ENCODE measurements at places on chromosomes 2 and 18.

- no peak overlapping the region for H3K4me3 ChIP-seq
- H3K4me1 ChIP-seq: no peaks in the 10 kb centered on the region
- H3K27me3 ChIP-seq: no peaks in the 10 kb centered on the region
Observed at GRCh38 chr2:146238254-146238966, 1606.4 kb upstream of the ACVR2A start.

GRCh38 chr18:23186781-23187180, 51.5 kb downstream of the CABLES1 start:
- no peak for DNase-seq
- no peak overlapping the region for H3K27ac ChIP-seq
- H3K4me1 ChIP-seq: peaks cover 1% of the 10 kb centered on the region

- H3K27ac ChIP-seq: no peak overlapping the region
- no peak overlapping the region for H3K4me3 ChIP-seq
- peaks cover 13% of the 10 kb centered on the region for H3K27me3 ChIP-seq
- no peak for DNase-seq
Observed at GRCh38 chr2:201795607-201796477, 10.5 kb upstream of the CDK15 start.

- no peak overlapping the region for H3K27ac ChIP-seq
- no peaks in the 10 kb centered on the region for H3K27me3 ChIP-seq
- H3K4me3 ChIP-seq: no peak overlapping the region
- DNase-seq: no peak
- no peaks in the 10 kb centered on the region for H3K36me3 ChIP-seq
Observed at GRCh38 chr2:113127646-113128570, 510 bp downstream of the IL1RN start.

- DNase-seq: no peak
- H3K27me3 ChIP-seq: no peaks in the 10 kb centered on the region
- no peak overlapping the region for H3K4me3 ChIP-seq
- H3K4me1 ChIP-seq: no peaks in the 10 kb centered on the region
- no peaks in the 10 kb centered on the region for H3K36me3 ChIP-seq
Observed at GRCh38 chr2:143078104-143078503, 51.1 kb upstream of the ARHGAP15 start.

DNA sequence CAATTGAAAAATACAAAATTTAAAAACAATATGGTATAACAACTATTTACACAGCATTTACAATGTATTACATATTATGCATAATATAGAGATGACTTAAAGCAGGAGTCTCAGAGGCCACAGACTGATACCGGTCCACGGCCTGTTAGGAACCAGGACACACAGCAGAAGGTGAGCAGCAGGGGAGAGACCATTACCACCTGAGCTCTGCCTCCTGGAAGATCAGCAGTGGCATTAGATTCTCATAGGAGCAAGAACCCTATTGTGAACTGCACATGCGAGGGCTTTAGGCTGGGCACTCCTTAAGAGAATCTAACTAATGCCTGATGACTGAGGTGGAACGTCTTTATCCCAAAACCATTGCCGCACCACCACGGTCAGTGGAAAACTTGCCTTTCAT, 58.0 kb downstream of the SMAD2 start:
- no peak for DNase-seq
- H3K27ac ChIP-seq: no peak overlapping the region
- peaks cover 62% of the 10 kb centered on the region for H3K4me1 ChIP-seq
- peaks cover 65% of the 10 kb centered on the region for H3K36me3 ChIP-seq
- H3K27me3 ChIP-seq: no peaks in the 10 kb centered on the region

- H3K27me3 ChIP-seq: no peaks in the 10 kb centered on the region
- no peaks in the 10 kb centered on the region for H3K36me3 ChIP-seq
- H3K27ac ChIP-seq: no peak overlapping the region
- H3K4me3 ChIP-seq: no peak overlapping the region
- no peaks in the 10 kb centered on the region for H3K4me1 ChIP-seq
- no peak for DNase-seq
Observed at GRCh38 chr2:214226061-214226460, 184.8 kb upstream of the VWC2L start.

DNA sequence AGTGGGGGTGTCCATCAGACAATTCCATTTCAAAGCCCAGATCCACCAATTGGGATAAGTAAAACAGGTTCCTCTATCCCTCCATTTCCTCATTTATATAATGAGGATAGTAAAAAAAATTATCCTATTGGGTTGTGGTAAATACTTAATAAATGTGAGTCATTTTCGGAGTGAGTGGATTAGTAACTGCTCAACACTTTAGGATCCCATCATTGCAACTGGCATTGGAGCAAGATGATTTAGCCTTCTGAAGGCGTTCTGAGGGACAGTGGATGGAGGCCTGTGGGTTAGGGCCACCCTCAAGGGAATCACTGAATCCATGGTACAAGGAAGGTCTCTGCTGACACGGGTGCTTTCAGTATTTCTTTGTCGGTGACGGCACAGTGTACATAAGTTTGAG, 108.6 kb upstream of the FZD7 start:
- H3K36me3 ChIP-seq: no peaks in the 10 kb centered on the region
- DNase-seq: no peak
- no peak overlapping the region for H3K4me3 ChIP-seq
- no peak overlapping the region for H3K27ac ChIP-seq
- no peaks in the 10 kb centered on the region for H3K4me1 ChIP-seq
